ENCODE measurements at places on chromosomes 7 and 10.

DNA sequence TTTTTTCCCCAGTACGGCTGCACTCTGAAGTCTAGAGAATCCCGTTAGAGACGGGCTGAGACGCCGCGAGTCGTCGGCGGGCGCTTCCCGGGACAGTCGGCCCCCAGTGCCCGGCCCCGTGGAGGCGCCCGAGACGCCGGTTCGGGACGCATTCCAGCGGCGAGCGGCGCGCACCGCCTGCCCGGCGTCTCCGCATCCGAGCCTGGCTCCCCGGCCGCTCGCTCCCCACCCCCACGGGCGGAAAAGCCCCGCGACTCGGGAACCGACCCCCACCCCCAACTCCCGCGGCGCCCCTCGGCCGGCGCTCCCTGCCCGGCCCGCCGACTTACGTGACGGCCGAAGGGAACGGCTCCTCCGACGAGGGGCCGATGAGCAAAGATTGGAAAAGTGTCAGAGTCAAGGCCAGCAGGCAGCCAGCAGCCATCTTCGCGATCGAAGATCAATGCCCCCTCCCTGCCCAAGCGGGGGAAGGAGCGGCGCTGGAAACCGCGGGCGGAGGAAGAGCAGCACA lies 486 bp downstream of the CACNA2D1 start:
- peak; percentile 84 for DNase-seq

- DNase-seq: no peak
These were observed 15.3 kb downstream of the GPER1 start for GRCh38 chr7:1103009-1103788.

- no peak for DNase-seq
These were observed 957.0 kb downstream of the LRMDA start for GRCh38 chr10:76388321-76389023.

- DNase-seq: no peak
These were observed 63.4 kb upstream of the AQP1 start for GRCh38 chr7:30848121-30848855.

DNA sequence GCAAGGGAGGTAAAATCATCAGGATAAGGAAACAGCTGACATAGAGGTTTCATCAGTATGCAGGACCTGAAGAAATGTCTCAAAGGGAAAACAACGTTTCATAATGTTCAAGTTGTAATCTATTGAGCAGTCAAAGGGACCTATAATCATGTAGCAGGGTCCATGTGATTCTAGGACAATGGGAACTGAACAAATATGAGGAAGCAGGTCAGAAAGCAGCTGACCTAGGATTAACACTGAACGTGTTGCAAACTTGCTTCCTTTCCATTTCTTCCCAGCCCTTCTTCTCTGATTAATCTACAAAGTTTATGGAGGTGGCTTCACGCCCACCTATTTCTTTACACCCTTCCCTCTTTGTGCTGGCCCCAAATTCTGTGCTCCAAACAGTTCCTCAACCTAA lies 256.9 kb upstream of the AKR1E2 start:
- no peak for DNase-seq

DNA sequence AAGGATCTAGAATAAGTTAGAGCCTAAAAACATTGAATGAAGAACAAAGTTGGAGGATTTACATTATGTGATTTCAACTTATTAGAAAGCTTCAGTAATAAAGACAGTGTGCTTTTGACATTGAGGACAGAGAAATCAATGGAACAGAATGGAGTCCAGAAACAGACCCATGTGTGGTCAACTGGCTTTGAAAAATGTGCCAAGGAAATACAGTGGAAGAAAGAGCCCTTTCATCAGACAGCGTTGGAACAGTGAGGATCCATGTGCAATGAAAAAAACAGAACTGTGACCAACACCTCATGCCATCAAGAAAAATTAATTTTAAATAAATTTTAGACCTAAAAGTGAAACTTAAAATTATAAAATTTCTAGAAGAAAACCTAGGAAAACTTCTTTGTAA lies 50.6 kb upstream of the LRRC18 start:
- DNase-seq: no peak

GRCh38 chr10:30091136-30091535 lies 31.8 kb upstream of the JCAD start:
- no peak for DNase-seq

GRCh38 chr7:44408596-44408995 lies 81.9 kb downstream of the NUDCD3 start:
- no peak for DNase-seq
